ENCODE measurements at places on chromosomes 5 and 9. TPM values are rescaled to one million over a fixed set of nuclear protein-coding genes. Genes with fewer than 3 reads are reported as not detected.

GKAP1 gene
- total RNA-seq, result 13.4 TPM

KIF27 gene
- total RNA-seq, result 6.5 TPM

SLC36A3 gene
- total RNA-seq, result not detected

TEK gene
- not detected for total RNA-seq

HRCT1 gene
- not detected for total RNA-seq

NTRK2 gene
- not detected for total RNA-seq

AQP7 gene
- total RNA-seq, result not detected

FBP2 gene
- total RNA-seq, result not detected

PTBP3 gene
- total RNA-seq, result 114 TPM

TMEM215 gene
- total RNA-seq, result not detected

SV2C gene
- not detected for total RNA-seq

FCN2 gene
- total RNA-seq, result not detected

PRR7 gene
- total RNA-seq, result 26.8 TPM

MEGF9 gene
- 55.4 TPM for total RNA-seq

GHR gene
- not detected for total RNA-seq

IFNA21 gene
- total RNA-seq, result not detected

CD74 gene
- total RNA-seq, result 8,933 TPM

MZB1 gene
- total RNA-seq, result 31.0 TPM

GMCL2 gene
- total RNA-seq, result not detected

LCN2 gene
- total RNA-seq, result not detected

CEL gene
- 0.19 TPM for total RNA-seq

LHFPL2 gene
- total RNA-seq, result 4.8 TPM

B4GALT1 gene
- total RNA-seq, result 6.9 TPM

RNF208 gene
- total RNA-seq, result 0.36 TPM

RNF180 gene
- 0.29 TPM for total RNA-seq

SHISAL2B gene
- total RNA-seq, result not detected

MOB3B gene
- 0.45 TPM for total RNA-seq

DCP2 gene
- total RNA-seq, result 128 TPM

HTR1A gene
- not detected for total RNA-seq

TRIM23 gene
- total RNA-seq, result 32.1 TPM

PKD2L2 gene
- total RNA-seq, result not detected

IL3 gene
- total RNA-seq, result not detected

MRPL50 gene
- total RNA-seq, result 16.3 TPM

MSANTD3 gene
- total RNA-seq, result 41.3 TPM

MED7 gene
- total RNA-seq, result 10.6 TPM

TAF11L10 gene
- total RNA-seq, result not detected

PRKACG gene
- total RNA-seq, result not detected

CKMT2 gene
- not detected for total RNA-seq

GPX3 gene
- not detected for total RNA-seq

HAPLN1 gene
- total RNA-seq, result not detected

TAF11L8 gene
- total RNA-seq, result not detected

LSM11 gene
- 6.5 TPM for total RNA-seq

PCDHGB1 gene
- 15.3 TPM for total RNA-seq

SLC36A2 gene
- total RNA-seq, result not detected

C8G gene
- not detected for total RNA-seq

PTGS1 gene
- 0.07 TPM for total RNA-seq

TAF11L6 gene
- total RNA-seq, result not detected
